ENCODE measurements at places on chromosomes 12 and 14.

- DNase-seq = peak; percentile 78
These were observed 717 bp downstream of the ORAI1 start for GRCh38 chr12:121626853-121627640.

DNA sequence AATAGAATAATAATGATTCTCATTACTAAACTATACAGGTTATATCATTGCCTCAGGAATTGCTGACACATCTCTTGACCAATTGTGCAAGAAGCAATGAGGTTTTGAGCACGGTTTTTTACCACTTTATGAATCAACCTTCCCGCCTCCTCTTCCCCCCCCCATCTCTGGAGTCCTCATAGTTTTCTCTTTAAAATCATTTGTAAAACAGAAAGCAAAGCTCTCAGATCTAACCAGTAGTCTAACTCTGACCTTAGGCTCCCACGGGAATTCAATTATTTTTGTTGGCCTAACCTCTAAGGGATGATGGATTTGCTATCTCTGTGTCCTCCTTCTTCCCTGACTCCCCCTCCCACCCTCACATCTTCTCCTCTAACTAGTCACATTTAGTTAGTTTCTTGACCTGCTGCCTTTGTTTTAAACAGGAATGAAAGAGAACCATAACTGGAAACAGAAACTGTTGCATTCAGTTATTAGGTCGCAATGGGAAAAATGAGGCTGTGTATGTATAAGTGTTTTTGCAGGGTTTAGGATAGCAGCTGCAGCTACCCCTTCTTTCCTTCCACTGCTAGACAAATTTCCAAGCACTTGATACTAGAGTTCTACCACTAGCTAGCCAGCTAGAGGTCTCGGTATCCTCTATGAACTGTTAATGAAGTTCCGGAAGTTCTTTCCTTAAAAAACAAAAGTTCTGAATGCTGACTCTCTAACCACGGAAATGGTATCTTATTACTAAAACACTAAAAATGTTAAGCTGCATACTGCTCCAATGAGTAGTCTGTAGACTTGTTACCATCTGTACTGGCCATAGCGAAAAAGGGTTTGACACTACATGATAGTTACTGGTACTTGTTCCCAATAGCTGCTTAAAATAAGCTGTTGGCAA, 65.4 kb downstream of the TAOK3 start:
- DNase-seq = no peak

DNA sequence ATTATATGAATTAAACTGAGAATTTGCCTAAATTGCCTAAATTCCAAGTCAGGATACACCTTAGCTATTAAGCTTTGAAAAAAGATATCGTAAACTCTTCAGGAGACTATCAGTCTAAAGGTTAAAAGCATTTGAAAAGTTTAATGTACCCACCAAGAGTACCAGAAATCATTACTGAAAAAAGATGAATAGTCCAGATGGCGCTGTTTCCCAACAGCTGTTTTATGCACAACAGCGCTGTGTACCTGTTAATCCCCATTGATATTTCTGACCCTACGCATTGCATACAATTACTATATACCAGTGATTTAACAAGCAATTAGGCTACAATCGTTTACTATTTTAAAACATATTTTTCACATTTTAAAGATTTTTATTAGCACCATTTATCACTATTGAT, 185.0 kb downstream of the PLCZ1 start:
- no peak for DNase-seq

- no peak for DNase-seq
These were observed 203.5 kb upstream of the G2E3 start for GRCh38 chr14:30355431-30355913.

DNA sequence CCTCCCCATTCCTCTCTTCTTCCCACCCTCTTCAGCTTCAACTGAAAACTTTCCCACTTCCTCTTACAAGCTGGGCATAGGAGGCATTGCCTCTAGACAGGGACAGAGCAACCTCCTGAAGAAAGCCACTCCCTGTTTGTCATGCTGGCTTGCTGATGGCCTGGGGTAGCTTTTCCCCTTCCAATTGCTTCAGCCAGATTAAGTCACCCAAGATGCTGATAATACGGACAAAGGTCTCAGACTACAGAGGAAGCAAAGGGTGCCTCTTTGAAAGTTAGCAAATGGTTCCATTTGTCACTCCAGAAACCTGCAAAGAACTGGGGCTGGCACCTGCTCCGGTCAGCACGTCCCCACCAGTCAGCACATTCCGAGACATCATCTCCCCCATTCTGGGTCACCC, 6.0 kb downstream of the KRT2 start:
- DNase-seq = no peak

- DNase-seq = no peak
These were observed 12.8 kb downstream of the CCDC177 start for GRCh38 chr14:69561893-69562292.

- no peak for DNase-seq
These were observed 567.8 kb upstream of the TBX3 start for GRCh38 chr12:115251727-115252126.

GRCh38 chr12:114408886-114409851, 3.2 kb upstream of the TBX5 start:
- no peak for DNase-seq
